Uterine smooth muscle cell (primary cell): ENCODE measurements at places on chromosomes 6 and 20. TPM values are rescaled to one million over a fixed set of nuclear protein-coding genes. Genes with fewer than 3 reads are reported as not detected.

Gene DEFB118
- not detected in 2 replicates for total RNA-seq

Gene RHAG
- not detected in 2 replicates for total RNA-seq

Gene POU5F1
- total RNA-seq = not detected in 2 replicates

Gene PLN
- total RNA-seq = 0.11 and 2.2 TPM in 2 replicates

Gene PRICKLE4
- 0.66 TPM in 1 of 2 replicates, not detected in the other for total RNA-seq

Gene ZNF133
- total RNA-seq = 21.8 and 28.6 TPM in 2 replicates

Gene SUMO4
- 1.00 and 1.7 TPM in 2 replicates for total RNA-seq

Gene COL19A1
- total RNA-seq = under 0.01 and 0.44 TPM in 2 replicates

Gene FOXC1
- total RNA-seq = 1.5 and 1.6 TPM in 2 replicates

Gene FAM210B
- 20.7 and 36.9 TPM in 2 replicates for total RNA-seq

Gene TP53TG5
- not detected in 2 replicates for total RNA-seq

Gene TMC2
- not detected in 2 replicates for total RNA-seq

Gene RBPJL
- not detected in 2 replicates for total RNA-seq

Gene PLCB4
- 1.9 and 2.1 TPM in 2 replicates for total RNA-seq

Gene ZNF334
- 4.8 and 6.9 TPM in 2 replicates for total RNA-seq

Gene SLA2
- not detected in 2 replicates for total RNA-seq

Gene FLRT3
- 3.8 and 5.6 TPM in 2 replicates for total RNA-seq

Gene ZBTB12
- total RNA-seq = 4.9 and 8.1 TPM in 2 replicates

Gene ADGRF1
- not detected in 2 replicates for total RNA-seq

Gene MYH7B
- total RNA-seq = under 0.01 and 0.33 TPM in 2 replicates

Gene MDFI
- total RNA-seq = 0.11 and 1.2 TPM in 2 replicates

Gene SAMD10
- total RNA-seq = 0.87 and 1.00 TPM in 2 replicates

Gene PREP
- total RNA-seq = 16.3 and 23.1 TPM in 2 replicates

Gene EIF6
- total RNA-seq = 99.1 and 161 TPM in 2 replicates

Gene PSORS1C2
- total RNA-seq = not detected in 2 replicates
